ENCODE measurements at places on chromosomes 5 and 9.

- DNase-seq: no peak
Observed at GRCh38 chr5:94470802-94471201, 147.6 kb downstream of the KIAA0825 start.

DNA sequence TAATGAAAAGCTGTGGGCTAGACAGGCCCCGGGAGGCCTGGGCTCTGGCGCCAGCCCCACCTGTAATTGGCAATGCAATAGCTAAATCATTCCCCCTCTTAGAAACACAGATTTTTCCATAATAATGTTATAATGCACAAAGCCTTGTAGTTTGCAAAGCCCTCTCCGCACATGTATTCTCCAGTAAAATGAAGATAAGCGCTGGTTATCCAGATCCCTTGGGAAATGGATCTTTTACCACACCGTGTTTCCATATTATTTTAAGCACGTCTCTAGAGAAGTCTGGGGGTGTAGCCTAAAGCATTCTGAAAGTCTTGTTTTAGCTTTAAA, 1.1 kb upstream of the APBA1 start:
- no peak for DNase-seq

DNA sequence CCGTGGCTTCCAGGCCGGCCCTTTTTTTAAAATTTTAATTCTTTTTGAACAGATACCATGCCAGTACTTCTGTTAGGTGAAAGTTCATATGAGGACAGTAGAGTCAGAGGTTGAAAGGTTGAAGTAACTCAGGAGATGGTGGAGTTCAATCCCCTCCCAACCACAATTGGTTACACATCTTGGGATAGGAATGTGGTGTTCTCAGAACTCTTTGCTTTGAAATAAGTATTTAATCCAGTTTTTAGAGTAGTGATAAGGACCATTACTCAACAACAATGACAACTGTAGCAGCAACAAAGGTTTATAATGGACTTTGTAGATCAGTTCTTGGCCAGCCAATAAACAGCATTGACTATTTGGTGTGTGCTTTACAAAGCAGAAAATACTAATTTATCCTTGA, 116.0 kb downstream of the ARHGAP26 start:
- no peak for DNase-seq

GRCh38 chr9:123096987-123097386, 63.5 kb downstream of the GPR21 start:
- no peak for DNase-seq

DNA sequence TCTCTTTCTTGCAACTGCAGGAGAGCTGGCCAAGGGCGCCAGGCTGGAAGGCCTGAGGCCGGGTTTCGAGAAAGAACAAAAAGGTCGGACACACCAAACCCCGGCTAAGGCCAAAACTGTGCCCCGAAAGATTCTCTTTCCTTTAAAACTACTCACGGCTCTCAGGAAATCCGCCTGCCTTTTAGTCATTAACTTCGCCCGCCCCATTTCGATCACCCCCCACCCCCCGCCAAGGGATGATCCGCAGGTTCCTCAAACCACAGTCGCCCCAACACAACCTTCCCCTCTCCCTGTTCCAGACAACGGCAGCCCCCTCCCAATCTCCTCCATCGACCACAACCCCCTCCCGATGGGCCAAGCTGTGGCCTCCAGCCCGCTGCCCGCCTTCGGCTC, 536 bp downstream of the FEM1C start:
- peak; percentile 22 for DNase-seq

- DNase-seq: no peak
Observed at GRCh38 chr9:130862217-130862616, 27.2 kb downstream of the ABL1 start.

DNA sequence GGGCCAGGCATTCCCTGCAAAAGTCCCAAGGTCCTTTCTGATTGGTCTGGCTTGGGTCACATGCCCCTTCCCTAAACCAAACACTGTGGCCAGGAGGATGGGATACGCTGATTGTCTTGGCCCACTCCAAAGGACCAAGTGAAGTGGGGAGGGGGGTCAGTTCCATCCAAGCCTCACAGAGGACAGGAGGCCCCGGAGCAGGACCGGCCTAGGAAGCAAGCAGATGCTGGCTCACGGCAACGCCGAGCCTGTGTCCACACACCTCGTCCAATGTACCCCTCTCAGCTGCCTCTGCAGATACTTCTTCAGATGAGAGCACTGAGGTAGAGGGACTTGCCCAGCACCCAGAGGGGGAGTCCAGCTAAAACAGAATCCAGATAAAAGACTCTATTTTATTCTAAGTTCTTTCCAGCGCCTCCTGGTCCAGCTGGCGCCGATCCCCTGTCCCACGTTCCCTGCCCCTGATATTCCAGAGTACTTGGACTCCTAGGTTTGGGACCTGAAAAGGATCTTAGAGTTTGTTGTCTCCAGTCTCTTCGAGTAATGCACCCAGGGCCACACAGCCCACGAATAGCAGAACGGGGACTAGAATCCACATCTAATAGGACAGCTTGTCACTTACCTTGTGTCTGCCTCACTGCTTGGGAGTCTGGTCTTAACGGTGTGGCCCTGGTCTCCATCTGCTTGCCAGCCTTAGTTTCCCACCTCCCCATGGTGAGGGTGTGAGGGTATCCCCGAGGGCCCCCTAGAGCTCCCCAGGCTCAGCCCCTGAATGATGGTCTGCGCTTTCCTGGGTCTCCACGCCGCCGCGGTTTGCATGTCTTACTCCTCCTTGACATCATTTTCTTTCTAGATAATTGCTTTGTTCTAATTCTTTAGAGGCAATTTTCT, 72.4 kb upstream of the UNC5A start:
- DNase-seq: no peak

GRCh38 chr9:27126670-27127069, 17.6 kb downstream of the TEK start:
- DNase-seq: no peak

DNA sequence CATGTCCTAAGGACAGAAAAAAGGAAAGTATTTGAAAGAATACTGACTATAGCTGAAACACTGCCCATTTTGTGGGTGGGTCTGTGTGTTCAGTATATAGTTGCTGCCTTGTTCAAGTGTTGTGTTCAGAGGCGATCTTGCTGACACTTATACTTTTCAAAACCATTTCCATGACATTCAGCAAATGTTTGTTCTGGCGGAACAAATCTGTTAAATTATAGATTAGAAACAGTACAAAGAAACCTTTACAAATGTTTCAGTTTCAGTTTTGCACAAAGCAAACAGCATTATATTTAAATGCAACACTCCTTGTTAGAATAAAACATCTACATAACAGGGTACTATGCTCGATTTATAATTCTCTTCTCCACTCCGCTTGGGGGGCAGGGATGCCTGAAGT, 2276.3 kb downstream of the MAT2B start:
- DNase-seq: no peak

- no peak for DNase-seq
Observed at GRCh38 chr5:41270423-41271251, 57.3 kb upstream of the C6 start.

DNA sequence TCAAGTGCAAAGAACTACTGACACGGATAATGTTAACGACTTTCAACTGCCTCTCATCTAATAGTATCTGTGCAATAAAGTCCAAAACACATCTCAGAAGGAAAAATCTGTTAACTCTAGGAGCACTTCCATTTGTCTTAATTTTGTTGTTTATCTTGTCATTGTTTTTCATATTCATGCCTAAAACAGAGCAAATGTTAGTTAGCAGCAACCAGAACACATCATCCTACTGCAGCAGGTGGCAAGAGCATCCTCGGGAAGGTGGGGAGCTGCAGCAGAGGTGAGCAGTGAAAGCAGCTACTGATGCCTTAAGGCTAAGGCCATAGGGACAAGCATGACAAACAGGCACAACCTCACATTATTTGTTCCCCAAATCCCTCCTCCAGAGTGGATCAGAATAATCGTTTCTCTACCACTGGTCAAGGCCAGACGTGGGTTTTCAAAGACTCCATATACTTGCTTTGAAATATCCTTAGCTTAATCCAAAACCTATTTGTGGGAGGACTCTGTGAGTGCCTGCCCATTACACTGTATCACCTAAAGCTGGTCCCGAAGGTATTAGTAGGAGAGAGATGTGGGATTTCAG, 1.0 kb downstream of the HMGCS1 start:
- no peak for DNase-seq

DNA sequence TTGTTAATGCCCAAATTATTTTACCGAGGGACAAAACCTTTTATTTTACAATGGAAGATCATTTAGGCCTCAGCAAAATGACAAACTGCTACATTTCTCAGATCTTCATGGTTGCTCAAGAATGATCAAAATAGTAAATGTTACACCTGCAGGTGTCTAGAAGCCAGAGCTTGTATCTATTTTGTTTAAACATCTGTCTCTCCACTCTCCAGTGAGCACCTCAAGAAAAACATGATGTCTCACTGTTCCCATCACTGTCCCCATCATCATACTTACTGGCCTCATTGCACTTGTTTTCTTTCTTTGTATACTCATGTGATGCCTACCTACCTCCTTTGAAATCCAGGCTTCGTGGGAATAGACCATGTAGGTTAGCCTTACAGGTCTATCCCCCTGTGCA, 149.6 kb downstream of the TTLL11 start:
- DNase-seq: no peak

DNA sequence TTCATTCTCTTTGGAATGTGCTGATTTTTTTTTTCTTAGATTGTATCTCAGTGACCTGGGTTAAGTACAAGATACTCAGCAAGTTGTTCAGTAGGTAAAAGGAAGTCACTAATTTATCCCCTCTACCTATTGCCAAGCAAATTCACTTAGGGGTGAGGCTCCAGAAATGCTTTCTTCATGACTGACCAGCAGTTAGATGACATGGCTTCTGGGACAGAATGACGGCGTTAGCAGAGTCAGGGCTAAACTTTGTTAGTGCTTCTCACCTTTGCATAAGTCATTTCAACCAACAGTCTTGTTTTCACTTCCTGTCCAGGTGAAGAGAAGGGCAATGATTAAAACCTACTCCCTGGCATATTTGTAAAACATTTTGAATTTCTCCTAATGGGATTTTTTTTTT, 20.2 kb upstream of the MTAP start:
- no peak for DNase-seq

DNA sequence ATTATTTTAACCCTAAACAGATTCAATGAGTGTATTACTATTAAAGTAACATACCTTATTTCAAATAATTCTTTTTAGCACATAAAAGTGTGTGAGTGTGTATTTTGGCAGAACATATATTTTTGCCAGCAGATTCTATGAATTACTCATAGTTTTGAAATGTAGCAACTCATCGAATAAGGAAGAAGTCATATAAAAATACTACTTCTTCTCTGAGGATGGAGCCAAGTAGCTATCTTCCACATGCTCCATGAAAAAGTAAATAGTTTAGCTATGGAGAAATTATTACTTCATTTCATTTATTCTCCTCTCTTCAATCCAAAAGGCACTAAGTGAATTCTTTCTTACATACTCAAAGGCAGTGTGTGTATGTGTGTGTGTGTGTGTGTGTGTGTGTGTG, 1090.4 kb upstream of the CDH6 start:
- DNase-seq: no peak

GRCh38 chr9:135209852-135210251, 122.4 kb downstream of the OLFM1 start:
- no peak for DNase-seq

DNA sequence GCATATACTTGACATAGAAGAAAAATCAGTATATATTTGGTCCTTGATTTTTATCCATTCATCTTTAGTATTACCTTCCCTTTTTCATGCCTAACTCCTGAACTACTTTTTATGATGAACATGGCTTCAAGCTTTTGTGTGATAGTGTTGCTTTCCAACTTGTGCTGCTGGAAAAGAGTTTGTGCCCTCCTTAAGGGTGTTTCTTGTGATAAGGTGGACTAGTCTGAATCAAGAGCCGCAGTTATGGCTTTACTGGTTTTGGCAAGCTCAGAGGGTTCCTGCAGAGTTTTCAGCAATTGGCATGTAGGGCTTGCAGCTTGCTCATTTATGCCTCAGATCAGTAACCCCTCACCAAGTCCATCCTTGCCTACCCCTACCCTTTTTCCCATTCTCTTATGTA, 20.5 kb downstream of the POLR3G start:
- DNase-seq: no peak

- no peak for DNase-seq
Observed at GRCh38 chr9:98359569-98359968, 104.1 kb upstream of the TBC1D2 start.

- DNase-seq: no peak
Observed at GRCh38 chr9:106287091-106287631, 575.8 kb upstream of the ZNF462 start.

DNA sequence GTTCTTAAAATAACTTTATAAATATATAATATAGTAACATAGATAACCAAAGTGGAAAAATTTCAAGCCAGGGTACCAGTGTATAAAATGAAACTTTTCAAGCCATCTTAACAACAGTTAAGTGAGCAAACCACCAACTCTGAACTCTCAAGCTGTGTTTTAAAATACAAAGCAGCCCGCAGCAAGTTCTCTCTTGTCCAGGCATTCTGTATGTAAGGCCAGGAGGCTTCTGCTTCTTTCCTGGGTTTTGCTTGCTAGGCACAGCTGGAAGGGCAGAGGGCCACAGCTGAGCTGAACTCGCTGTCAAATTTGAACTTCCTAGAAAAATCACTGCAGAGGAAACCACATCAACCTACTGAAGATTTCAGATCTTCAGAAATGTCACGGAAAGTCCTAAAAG, 6.8 kb upstream of the CTNNAL1 start:
- DNase-seq: no peak

DNA sequence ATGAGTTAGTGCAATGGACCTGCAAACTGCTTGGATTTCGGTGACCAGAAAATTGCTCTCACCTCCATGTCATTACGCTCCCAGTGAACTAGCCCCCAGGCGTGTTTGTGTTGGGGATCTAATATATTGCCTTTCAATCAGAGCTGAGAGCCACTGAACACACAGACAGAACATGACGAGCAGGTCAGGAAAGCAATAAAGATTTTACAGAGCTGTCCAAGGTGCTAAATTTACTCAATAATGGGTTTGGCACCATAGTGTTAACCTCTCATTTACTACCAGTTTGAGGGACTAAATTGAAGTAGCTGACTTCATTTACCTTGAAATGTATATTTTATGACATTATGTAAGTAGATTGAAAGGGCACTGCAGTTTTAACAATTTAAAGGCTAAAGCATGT, 383.0 kb downstream of the EBF1 start:
- no peak for DNase-seq

GRCh38 chr9:94176608-94177007, 82.5 kb upstream of the ZNF169 start:
- no peak for DNase-seq
